A549 treated with dexamethasone at 1 μM for 4 hours (cell line): ENCODE measurements at places on chromosomes 12 and 14. TPM values are rescaled to one million over a fixed set of nuclear protein-coding genes. Genes with fewer than 3 reads are reported as not detected.

Gene MUCL1
- total RNA-seq, result not detected in 5 replicates

Gene PPP1R36
- 0.06 to 0.40 TPM (median 0.24 TPM) in 5 replicates for total RNA-seq

Gene PLD4
- total RNA-seq, result 0.02 to 0.23 TPM in 2 of 5 replicates, not detected in the others

Gene VPS33A
- total RNA-seq, result 18.3 to 19.0 TPM (median 18.4 TPM) in 5 replicates

Gene ERP27
- total RNA-seq, result not detected in 5 replicates

Gene SERPINA12
- 0.06 TPM in 1 of 5 replicates, not detected in the others for total RNA-seq

Gene RNF31
- 22.5 to 40.0 TPM (median 36.1 TPM) in 5 replicates for total RNA-seq

Gene KRT6C
- 0.07 TPM in 1 of 5 replicates, not detected in the others for total RNA-seq

Gene MYL2
- total RNA-seq, result 0.91 to 1.7 TPM (median 0.96 TPM) in 5 replicates

Gene VEZT
- 51.6 to 69.5 TPM (median 65.9 TPM) in 5 replicates for total RNA-seq

Gene DLST
- 88.2 to 101 TPM (median 97.6 TPM) in 5 replicates for total RNA-seq

Gene CKB
- total RNA-seq, result 157 to 230 TPM (median 213 TPM) in 5 replicates

Gene ANKRD9
- 4.0 to 8.9 TPM (median 7.1 TPM) in 5 replicates for total RNA-seq

Gene TEX52
- not detected in 5 replicates for total RNA-seq

Gene KDM5A
- 19.4 to 31.7 TPM (median 24.7 TPM) in 5 replicates for total RNA-seq

Gene GRIP1
- 1.0 to 4.3 TPM (median 2.1 TPM) in 5 replicates for total RNA-seq

Gene FAM161B
- total RNA-seq, result 1.3 to 1.9 TPM (median 1.7 TPM) in 5 replicates

Gene LMO3
- not detected in 5 replicates for total RNA-seq

Gene ENDOU
- total RNA-seq, result 0.07 to 0.09 TPM in 2 of 5 replicates, not detected in the others

Gene KRT77
- total RNA-seq, result not detected in 5 replicates

Gene SLC8B1
- 7.1 to 10.5 TPM (median 9.6 TPM) in 5 replicates for total RNA-seq

Gene FAM181A
- total RNA-seq, result not detected in 5 replicates

Gene ATXN3
- 22.3 to 37.9 TPM (median 23.6 TPM) in 5 replicates for total RNA-seq

Gene HCAR1
- 0.02 to 0.11 TPM (median 0.07 TPM) in 5 replicates for total RNA-seq

Gene AQP2
- total RNA-seq, result not detected in 5 replicates

Gene BCDIN3D
- total RNA-seq, result 3.9 to 4.4 TPM (median 4.2 TPM) in 5 replicates

Gene LRFN5
- total RNA-seq, result not detected in 5 replicates

Gene SYNDIG1L
- not detected in 5 replicates for total RNA-seq

Gene ZNF268
- total RNA-seq, result 10.1 to 14.0 TPM (median 13.1 TPM) in 5 replicates

Gene TRIM9
- total RNA-seq, result 9.3 to 17.1 TPM (median 15.5 TPM) in 5 replicates

Gene DEGS2
- total RNA-seq, result 1.5 to 3.3 TPM (median 2.8 TPM) in 5 replicates

Gene GALNT4
- 13.7 to 22.6 TPM (median 18.1 TPM) in 5 replicates for total RNA-seq

Gene GALNT16
- 2.4 to 3.3 TPM (median 3.1 TPM) in 5 replicates for total RNA-seq

Gene FRMD6
- total RNA-seq, result 26.3 to 42.4 TPM (median 35.5 TPM) in 5 replicates

Gene RAPGEF3
- 0.51 to 0.72 TPM (median 0.60 TPM) in 5 replicates for total RNA-seq

Gene HSPA2
- 30.7 to 39.9 TPM (median 35.5 TPM) in 5 replicates for total RNA-seq

Gene CYP46A1
- total RNA-seq, result 0.03 to 0.20 TPM (median 0.11 TPM) in 5 replicates

Gene RASSF9
- 1.2 to 2.0 TPM (median 1.4 TPM) in 5 replicates for total RNA-seq

Gene EML5
- 0.37 to 0.56 TPM (median 0.44 TPM) in 5 replicates for total RNA-seq

Gene RASSF8
- total RNA-seq, result 6.9 to 15.2 TPM (median 13.1 TPM) in 5 replicates

Gene TAS2R30
- not detected in 5 replicates for total RNA-seq

Gene AGAP2
- 0.11 to 0.19 TPM (median 0.14 TPM) in 5 replicates for total RNA-seq

Gene MEG3
- total RNA-seq, result 22.8 to 60.4 TPM (median 42.3 TPM) in 5 replicates

Gene TBC1D30
- 1.4 to 1.8 TPM (median 1.6 TPM) in 5 replicates for total RNA-seq

Gene OR4K2
- total RNA-seq, result not detected in 5 replicates

Gene PRH2
- total RNA-seq, result 0.26 to 0.27 TPM in 2 of 5 replicates, not detected in the others

Gene LMNTD1
- 0.15 TPM in 1 of 5 replicates, not detected in the others for total RNA-seq

Gene HNF1A
- total RNA-seq, result 2.8 to 4.9 TPM (median 4.5 TPM) in 5 replicates

Gene NDUFB1
- 279 to 433 TPM (median 294 TPM) in 5 replicates for total RNA-seq

Gene MRPL42
- 47.6 to 56.0 TPM (median 49.8 TPM) in 5 replicates for total RNA-seq

Gene FAM222A
- 3.3 to 7.0 TPM (median 5.8 TPM) in 5 replicates for total RNA-seq

Gene CRIP2
- total RNA-seq, result 111 to 207 TPM (median 191 TPM) in 5 replicates

Gene TMPRSS12
- total RNA-seq, result not detected in 5 replicates

Gene POU6F1
- 0.61 to 2.3 TPM (median 1.5 TPM) in 5 replicates for total RNA-seq

Gene USP44
- 0.07 to 0.14 TPM (median 0.08 TPM) in 5 replicates for total RNA-seq

Gene RASAL1
- total RNA-seq, result 0.17 to 0.32 TPM (median 0.27 TPM) in 5 replicates
